ENCODE measurements at places on chromosomes 1 and 21.

GRCh38 chr1:214719207-214719606 lies 116.2 kb downstream of the CENPF start:
- no peak for DNase-seq

DNA sequence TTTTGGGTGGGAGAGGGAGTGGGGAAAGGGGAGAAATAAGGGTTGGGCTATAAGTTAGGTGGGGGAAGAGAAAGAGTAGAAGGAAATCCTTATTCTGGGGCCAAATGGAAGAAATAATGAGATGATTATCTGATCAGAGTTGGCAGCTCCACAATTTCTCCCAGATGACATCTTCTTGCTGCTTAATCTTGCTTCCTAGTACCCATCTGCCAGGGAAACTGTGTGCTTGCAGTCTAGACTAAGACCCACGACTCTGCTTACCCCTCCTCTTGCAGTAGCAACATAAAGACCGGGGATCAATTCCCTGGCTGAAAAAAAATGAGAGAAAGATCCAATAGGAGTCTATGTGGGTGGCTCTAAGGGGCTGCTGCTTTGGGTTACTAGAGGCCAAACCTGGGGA lies 95.6 kb downstream of the PAPPA2 start:
- no peak for DNase-seq

GRCh38 chr1:162213281-162213912 lies 143.9 kb downstream of the NOS1AP start:
- no peak for DNase-seq

GRCh38 chr1:165698761-165699052 lies 345 bp upstream of the ALDH9A1 start:
- no peak for DNase-seq

- DNase-seq, result no peak
Observed at GRCh38 chr1:151584780-151585179, 27.1 kb upstream of the SNX27 start.

DNA sequence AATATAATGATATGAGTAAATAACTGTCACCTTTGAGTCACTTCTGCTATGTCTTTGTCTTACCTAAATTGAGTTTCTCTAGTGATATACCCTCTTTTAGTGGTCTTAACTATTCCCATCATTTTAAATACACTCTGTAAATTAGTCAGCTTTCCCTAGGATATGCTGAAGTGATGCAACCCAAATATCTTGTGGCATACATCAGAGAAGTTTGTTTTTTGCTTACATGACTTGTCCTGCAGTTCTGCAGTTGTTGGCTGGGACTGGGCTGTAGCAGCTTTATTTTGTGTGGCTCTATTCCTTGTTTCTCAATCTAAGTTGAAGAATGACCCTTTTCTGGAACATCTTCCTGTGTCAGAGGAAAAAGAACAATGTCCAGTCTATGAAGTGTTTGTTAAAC lies 76.4 kb downstream of the TTC3 start:
- DNase-seq, result no peak

- no peak for DNase-seq
Observed at GRCh38 chr1:46549697-46550681, 1.5 kb downstream of the KNCN start.

GRCh38 chr21:37915941-37916309 lies 332 bp downstream of the KCNJ6 start:
- no peak for DNase-seq

DNA sequence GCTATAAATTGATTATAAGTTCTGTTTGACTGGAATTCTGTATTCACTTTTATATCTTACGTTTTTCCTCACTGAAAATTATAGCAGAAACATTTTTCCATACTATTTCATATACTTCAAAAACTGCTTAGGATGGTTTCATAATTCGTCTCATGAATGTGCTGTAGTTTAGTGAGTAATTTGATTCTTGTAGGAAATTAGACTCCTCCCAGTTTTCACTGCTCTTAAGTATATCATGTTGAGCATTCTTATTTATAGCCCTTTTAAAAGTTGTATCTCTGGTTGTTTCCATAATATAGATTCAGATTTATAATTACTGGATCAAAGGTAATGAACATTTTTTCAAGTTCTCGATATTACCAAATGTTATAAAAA lies 250.6 kb downstream of the FMN2 start:
- DNase-seq, result no peak

DNA sequence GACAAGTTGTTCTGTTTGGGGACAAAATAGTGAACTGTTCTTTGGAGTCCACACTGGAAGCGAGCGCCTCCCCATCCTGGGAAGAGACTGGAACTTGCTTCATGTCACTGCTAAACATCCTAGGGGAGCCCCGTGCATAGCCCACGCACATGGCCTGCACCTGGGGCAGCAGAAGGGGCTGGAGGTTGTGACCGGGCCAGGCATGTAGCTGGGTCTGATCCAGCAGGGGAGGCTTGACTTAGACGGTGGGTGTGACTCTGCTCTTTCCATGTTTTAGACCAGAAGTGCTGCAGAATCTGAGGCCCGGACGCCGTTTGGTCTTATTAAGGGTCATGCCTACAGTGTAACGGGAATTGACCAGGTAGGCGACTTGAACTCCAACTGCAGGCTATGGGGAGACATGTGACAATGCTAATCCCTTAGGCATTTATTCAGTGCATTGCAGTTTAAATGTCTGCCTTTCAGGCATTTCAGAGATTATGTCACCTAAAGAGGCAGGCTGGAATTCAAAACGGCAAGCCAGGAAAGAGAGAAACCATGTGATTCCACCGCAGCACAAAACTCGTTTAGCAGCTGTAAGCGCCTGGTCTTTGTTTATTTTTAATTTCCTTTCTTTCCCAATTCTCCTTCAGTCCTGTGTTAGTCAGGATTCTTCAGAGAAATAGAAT lies 21.8 kb downstream of the CAPN9 start:
- no peak for DNase-seq

GRCh38 chr1:217721692-217722091 lies 90.5 kb downstream of the SPATA17 start:
- no peak for DNase-seq

DNA sequence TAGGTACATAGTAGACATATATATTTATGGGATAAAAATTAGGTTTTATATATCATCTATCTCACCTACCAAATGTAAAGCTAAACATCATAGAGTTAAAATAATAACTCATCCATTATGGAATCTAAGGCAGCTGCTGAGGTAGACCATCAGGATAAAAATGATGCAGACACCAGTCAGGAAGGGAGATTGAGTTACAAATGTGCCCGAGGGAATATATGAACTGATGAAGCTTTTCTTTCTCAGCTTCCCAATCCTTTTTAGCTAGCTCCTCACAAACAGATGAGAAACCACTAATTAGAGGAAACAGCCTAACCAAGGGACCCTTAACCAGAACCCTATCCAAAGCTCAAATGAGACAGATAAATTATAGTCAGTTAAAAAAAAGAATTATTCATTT lies 20.9 kb downstream of the TTLL7 start:
- no peak for DNase-seq

- DNase-seq, result no peak
Observed at GRCh38 chr1:79827446-79827845, 820.9 kb upstream of the ADGRL4 start.

DNA sequence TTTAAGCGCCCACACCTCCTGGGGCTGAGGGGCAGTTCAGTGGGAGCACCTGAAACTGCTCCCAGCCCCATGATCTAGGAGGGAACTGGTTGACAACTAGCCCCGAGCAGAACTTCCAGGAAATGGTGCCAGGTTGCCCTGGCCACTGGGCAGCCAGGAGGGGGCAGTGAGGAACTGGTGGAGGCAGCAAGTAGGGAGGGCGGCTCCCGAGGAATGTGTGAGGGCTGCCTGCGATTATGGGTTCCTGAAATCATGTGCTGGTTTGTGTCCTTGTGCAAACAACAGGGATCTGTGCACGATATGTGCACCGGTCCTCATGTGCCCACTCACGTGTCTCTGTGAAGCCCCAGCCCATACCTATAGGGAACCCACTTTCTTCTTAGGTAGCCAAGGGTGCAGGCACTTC lies 9.9 kb downstream of the GPR3 start:
- DNase-seq, result no peak

DNA sequence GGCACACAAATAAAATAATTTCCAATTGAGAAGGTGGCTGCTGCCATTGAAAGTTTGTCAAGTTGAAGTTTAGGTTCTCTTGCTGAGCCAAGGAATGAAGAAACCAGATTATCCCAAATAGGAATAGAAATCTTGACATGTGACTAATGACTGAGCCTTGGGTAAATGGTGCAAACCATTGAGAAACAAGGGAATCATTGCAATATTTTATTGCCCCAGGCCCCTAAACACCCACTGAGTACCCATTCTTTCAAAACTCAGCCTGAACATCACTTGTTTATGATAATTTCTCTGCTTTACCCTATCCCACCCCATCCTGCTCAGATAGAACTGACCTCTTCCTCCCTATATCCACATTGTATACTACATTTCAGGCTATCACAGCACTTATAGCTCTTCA lies 46.6 kb upstream of the VTCN1 start:
- DNase-seq, result no peak

DNA sequence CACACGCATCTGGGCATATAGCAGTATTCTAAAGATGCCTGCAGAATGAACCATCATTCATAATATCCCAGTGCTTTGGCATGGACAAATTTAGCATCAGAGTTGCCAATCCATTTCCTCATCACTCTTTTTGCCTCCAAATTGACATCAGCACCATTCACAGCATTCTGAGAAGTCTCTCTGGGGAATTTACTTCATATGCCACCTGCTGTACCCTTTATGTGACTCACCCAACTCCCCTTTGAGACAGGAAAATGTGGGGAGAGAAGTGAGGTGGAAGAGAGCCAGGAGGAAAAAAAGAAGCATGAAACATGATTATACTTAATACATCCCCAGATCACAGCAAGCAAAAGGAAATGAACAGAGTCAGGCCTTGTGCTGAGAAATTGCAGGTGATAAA lies 37.4 kb downstream of the RAB3B start:
- DNase-seq, result no peak

- no peak for DNase-seq
Observed at GRCh38 chr1:119081700-119082099, 58.8 kb downstream of the WARS2 start.

DNA sequence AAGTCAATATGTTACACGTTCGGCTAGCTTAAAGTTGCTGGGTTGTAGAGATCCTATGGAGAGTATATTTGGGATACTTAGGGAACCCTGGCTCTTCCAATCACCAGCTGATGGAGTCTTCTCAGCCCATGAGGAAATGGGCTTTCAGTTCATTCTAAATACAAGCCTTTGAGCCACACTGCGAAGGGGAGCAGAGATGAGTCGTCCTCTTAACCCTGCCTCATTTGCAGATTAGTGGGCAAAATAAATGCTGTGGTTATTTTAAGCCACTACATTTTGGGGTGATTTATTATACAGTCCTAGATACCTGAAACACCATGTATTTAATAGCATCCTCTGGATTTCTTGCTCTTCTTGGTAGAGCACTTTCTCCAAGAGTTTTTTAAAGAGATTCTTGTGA lies 19.0 kb upstream of the VCAM1 start:
- DNase-seq, result no peak

DNA sequence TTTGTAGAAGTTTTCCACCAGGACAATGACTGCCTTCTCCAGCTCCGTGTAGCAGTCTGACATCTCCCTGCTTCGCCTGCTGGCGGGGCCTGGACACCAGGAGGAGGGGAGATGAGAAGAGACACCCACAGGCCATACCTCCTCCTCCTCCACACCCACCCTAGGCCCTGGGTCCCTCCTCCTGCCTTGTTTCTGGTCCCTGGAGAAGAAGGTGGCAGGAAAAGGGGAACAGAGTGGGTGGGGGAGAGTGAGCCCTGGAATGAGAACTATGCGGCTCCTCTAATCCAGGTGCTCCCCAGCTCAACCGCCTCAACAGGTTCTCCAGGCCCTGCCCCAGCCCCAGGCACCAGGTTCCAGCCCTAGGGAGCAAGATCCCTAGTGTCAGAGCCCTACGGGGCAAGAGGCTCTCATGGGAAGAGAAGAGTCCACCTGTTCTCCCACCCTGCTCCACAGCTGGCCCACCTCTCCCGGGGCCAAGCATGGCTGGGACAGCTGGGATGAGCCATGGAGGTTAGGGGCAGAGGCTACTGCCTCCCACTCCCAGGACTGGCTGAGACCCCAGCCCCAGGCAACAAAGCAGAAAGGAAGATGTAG lies 4.8 kb downstream of the S100A16 start:
- DNase-seq, result no peak

DNA sequence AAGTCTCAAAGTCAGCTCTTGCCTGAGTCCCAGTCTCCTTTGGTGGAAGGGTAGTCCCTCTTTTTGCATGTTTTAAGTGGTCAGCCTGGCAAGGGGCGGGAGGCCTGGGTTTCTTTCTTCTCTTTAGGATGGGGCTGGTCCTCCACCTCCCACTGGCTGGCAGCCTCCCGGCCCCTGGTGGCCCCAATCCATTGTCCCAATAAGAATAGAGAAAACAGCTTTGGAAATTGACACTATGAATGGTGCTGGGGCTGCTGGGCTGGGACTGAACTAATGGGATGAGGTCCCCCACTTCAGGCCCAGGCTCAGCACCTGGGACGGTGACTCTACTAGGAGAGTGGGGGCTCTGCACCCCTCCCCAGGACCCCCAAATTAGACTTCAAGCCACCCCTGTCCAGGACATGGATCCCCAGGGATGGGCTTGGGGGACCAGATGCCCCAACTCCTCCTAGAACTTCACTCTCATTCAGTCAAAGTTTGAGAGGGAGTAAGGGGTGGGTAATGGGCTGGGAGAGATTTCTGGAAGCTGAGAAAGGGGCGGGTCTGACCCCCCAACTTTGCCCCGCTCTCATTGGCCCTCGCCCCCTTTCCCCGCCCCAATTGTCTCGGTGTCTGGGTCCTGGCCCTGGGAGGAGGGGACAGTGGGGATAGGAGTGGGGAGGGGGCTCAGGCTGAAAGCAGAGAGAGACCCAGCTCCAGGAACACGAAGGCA lies 18.2 kb downstream of the SLC27A3 start:
- DNase-seq, result no peak

GRCh38 chr21:39537571-39537970 lies 75.2 kb upstream of the B3GALT5 start:
- no peak for DNase-seq

- DNase-seq, result no peak
Observed at GRCh38 chr1:63230722-63231121, 91.6 kb upstream of the FOXD3 start.

DNA sequence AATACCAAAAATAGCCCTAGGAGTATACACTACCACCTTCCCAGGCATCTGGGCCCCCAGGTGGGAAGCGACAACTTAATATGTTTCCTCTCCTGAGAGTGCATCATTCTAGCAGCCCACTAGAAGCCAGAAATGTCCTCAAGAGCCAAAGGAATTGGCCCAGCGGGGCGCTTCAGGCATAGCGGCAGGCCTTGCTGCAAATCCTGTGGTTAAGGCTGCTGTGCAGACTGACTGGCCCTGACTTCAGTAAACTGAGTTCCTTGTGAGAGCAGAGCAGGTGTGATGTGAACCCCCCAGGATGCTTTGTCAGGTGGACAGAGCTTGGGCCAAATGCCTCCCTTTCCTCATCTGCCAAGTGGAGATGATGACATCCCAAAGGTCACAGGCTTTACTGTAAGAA lies 29.7 kb upstream of the LDLRAP1 start:
- no peak for DNase-seq

GRCh38 chr1:240527086-240527485 lies 84.9 kb downstream of the GREM2 start:
- no peak for DNase-seq

GRCh38 chr1:63669151-63669961 lies 76.1 kb downstream of the PGM1 start:
- no peak for DNase-seq

All from stimulated activated CD4-positive, alpha-beta T cell treated with anti-CD3 and anti-CD28 coated beads, Interleukin-15, amount 100 ng/mL, for 1 hour (primary cell).